Naive thymus-derived CD8-positive, alpha-beta T cell (primary cell): ENCODE measurements at places on chromosomes 5 and 9.

GRCh38 chr5:6291961-6292360 is 86.4 kb downstream of the MED10 start:
- no peak for DNase-seq

DNA sequence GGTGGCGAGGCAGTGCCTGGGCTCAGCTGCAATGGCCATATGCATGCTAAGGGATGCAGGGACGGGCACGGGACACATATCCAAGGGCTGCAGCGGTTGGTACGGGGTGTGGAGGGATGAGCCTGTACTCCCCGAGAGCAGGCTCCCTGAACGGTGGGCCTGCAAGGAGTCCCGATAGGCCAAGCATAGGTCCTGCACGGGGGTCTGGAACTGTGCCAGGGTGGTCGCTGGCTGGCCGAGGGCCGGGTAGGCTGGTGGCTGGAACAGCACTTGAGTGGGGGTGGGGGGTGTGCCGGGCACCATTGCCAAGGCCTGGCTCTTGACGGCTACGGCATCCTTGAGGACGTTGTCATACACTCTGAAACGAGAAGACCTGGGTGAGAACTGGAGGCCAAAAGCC is 24.1 kb downstream of the FABP6 start:
- no peak for DNase-seq

GRCh38 chr9:100357501-100357900 is 4.8 kb upstream of the TEX10 start:
- DNase-seq, result no peak

GRCh38 chr5:130642461-130642860 is 522.6 kb downstream of the HINT1 start:
- DNase-seq, result no peak

GRCh38 chr9:89753472-89754055 is 148.8 kb downstream of the GADD45G start:
- DNase-seq, result no peak
